ENCODE measurements at places on chromosomes 5 and 9. TPM values are rescaled to one million over a fixed set of nuclear protein-coding genes. Genes with fewer than 3 reads are reported as not detected.

The CNOT6 gene
- 21.0 TPM for total RNA-seq

The CDH9 gene
- 1.1 TPM for total RNA-seq

The F2R gene
- 30.7 TPM for total RNA-seq

The ADGRV1 gene
- 1.0 TPM for total RNA-seq

The PAPPA gene
- 10.2 TPM for total RNA-seq

The ICE1 gene
- 28.7 TPM for total RNA-seq

The ITGA2 gene
- total RNA-seq = 0.66 TPM

GRCh38 chr5:4780633-4781032 lies 359.5 kb upstream of the ADAMTS16 start:
- ATAC-seq = peak; percentile 99

DNA sequence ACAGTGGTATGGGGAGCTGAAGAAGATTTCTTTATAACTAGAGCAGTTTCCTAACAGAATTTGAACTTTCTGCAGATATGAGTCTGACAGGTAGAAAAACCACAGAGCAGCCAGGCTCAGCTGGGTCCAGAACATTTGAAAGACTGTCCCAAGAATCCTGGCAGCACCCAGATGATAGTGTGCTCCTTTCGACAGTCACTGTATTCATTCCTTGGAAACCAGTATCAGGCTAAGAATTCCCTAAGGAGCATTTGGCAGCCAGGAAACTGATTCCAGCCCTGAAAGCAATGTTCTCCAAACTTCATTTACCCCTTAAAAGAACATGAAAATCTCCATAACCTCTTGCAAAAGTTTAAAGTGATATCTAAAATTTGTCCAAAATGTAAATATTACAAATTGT lies 123.0 kb upstream of the MTAP start:
- no peak for ATAC-seq

- ATAC-seq = peak; percentile 99
Observed at GRCh38 chr9:84953797-84954705, 284.5 kb downstream of the NTRK2 start.

GRCh38 chr5:133381571-133382365 lies 230.6 kb downstream of the FSTL4 start:
- no peak for ATAC-seq

GRCh38 chr9:129197978-129198318 lies 19.9 kb upstream of the IER5L start:
- ATAC-seq = no peak

DNA sequence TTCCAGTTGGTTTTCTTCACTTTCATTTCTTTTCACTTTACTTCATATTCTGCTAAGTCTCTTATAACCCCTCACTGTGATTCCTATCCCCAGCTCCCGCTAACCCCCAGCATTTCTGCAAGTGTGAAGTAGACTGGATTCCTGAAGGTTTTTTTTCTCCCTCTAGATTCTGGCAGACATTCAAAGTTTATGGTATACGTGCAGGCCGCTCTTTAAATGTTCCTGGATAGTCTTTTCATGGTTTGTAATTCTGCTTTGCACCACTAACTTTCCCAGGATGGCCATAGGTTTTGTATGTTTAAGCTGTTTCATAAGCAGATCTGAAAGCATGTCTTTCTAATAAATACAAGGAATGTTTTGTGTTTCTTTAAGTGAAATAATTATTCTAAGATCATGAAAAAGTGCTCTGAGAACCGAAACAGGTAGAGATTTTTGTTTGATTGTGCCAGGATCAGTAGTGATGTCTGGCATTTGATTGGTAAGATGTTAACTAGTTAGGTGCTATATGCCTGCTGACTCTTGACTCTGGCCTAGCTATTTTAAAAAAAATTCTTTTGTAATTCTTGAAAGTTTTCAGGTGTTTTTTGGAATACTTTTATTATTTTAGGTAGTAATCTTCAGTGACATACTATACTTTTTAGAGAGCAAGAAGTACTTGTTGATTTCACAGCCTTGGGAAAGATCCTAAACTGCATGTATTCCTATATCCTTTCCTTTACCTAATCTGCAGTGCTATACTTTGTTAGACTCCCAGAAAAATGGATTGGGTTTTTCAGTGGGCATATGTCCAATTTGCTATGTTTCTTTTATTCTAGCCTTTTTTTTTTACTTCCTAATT lies 29.7 kb downstream of the CNOT6 start:
- no peak for ATAC-seq

DNA sequence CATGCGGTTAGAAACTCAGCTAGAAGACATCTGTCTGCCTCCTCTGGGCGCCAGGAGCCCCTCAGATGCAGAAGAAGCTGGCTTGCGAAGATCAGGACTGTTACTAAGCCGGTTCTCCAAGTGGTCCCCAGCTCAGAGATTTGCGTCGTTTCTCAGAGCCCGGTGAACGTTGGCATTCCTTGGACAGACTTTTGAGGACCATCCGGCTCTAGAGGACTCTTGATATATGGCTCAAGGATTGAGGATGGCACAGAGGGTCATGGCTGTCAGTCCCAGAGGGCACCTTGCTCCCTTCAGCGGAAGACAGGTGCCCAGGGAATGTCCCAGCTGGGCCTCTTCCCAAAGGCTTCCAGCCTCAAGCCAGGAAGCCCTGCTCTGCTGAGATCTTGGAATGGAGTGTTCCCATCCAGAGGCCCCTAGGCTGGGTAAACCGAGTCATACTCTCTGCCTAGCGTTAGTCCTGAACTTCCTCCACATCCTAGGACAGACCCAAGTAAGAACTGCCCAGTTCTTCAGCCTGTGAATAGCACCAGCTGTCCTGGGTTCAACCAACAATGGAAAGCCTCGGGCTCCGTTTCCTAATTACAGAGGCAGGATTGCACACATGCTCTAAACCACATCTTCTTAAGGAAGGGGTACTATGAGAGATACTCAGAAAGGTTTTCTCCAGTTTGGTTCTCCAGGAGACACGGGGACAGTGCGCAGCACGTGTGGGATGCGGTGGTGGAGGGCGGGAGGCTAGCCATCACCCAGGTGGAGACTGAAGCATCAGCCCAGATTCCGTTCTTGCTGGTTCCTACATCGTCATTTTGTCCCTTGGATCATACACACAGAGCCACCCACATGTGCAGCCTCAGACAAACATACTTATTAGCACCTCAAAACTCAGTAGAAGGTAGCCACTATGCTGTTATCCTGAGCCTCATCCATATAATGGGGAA lies 51.4 kb downstream of the ZNF354C start:
- no peak for ATAC-seq

- ATAC-seq = peak; percentile 72
Observed at GRCh38 chr9:16039218-16039987, 486.6 kb downstream of the CCDC171 start.

DNA sequence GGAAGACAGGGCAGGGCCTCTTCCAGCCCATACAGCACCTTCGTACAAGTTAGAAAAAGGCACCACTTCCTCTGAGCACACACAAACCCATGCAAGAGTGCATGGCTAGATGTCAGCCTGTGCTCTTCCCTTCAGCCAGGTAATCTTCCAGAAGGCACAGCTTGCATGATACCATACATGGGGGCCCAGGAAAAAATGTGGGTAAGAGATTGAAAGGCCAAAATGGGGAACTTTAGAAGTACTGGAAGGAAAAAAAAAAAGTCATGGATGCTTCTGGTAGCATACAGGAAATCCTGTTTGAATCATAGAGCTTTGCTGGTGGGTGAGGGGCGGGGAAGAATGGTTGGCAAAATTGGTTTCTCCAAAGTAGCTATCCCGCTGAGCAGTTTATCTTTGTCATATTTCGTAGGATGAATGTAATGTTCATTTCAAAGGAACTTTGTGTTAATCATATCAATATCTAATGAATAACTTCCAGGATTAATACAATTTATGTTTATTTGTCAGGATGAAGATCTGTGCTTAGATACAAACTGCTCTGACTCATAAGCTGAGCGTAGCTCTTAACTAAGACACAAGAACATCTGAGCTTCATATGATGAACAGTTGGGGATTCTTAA lies 78.2 kb upstream of the MAP3K1 start:
- ATAC-seq = no peak
